ENCODE measurements at places on chromosomes 5 and 9.

- no peak for DNase-seq
Observed at GRCh38 chr9:125460346-125460745, 198.7 kb downstream of the GAPVD1 start.

DNA sequence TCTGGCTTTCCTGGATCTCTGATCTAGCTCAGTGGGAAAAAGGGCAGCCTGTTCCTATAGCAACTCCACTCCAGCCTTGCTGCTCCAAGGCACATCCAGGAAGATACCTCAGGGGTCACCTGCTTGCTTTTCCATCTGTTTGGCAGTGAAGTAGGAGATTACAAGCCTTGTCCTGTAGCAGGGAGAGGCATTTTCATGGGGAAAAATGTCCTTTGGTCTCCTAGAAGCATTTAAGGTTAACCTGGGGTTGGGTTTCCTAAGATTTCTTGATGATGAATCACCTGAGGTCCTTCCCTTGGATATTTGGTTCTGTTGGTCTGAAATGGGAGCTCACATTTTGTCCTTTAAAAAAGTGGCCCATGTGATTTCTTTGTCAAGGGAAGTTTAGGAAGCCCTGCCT lies 1.5 kb upstream of the TMEM174 start:
- DNase-seq = no peak

- no peak for DNase-seq
Observed at GRCh38 chr5:149212198-149212951, 59.3 kb upstream of the AFAP1L1 start.

- DNase-seq = peak; percentile 35
Observed at GRCh38 chr5:1386274-1386717, 41.4 kb upstream of the CLPTM1L start.

DNA sequence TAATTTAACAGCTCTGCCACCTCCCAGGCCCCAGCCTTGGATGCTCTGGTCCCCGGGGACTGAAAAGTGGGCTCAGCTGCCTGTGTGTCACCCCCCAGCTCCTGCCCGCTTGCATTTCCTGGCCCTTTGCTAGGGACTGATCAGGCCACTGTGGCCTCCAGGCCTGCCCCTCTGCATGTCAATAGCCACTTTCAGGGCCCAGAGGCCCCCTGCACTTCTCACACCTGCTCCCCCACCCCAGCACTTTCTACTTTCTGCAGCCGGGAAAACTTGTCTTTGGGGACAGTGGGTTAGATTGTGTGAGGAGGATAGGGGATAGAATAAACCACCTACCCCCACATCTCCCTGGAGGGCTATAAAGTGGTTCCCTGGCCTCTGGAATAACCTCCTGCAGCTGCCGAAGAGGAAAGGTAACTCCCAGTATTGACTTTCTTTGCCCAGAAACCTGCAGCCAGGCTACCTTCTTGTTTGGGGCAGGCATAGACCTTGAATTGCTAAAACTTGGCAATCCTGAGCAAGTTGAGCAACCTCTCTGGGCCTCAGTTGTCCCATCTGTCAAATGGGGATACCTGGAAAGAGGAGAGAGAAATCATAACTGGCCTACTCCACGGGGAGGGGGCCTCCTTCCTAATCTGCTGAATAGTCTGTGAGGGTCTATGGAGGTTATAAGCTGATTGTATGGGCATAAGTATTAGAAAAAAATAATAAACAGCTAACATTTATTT lies 7.8 kb downstream of the AIF1L start:
- DNase-seq = no peak

- no peak for DNase-seq
Observed at GRCh38 chr9:86828631-86829030, 118.7 kb downstream of the GAS1 start.

DNA sequence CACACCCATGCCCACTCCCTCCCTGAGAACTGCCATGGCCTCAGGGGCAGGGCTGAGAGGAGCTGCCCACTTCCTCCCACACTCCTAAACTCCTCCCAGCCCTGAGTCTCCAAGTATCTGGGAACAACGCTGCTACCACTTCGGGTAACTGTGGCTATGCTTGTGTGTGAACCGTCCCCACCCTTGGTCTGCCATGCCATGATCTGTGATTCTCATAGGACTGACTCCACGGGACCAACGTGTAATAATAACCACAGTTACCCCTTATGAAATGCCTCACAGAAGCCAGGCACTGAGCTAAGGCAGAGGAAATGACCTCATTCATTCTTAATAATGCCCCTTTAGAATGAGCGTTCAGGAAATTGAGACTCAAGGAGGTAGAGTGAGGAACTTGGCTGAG lies 103.9 kb upstream of the SMIM23 start:
- DNase-seq = no peak

DNA sequence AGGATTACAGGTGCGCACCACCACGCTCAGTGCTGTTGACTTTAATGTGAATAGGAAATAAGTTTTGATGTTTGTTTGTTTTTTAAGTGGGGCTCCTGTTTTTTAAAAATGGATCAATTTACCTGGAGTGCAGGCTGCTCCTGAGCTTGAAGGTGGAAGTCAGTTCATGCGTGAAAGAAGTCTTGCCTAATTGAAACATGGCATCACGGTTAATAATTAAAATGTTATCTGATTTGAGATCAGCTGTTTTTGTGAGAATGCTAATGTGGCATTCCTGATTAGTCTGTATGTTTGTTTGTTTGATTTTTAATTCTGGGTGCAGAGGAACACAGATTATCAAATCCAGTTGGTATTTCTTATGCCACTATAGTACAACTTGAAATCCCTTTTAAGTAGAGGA lies 6.5 kb downstream of the SFXN1 start:
- DNase-seq = no peak

GRCh38 chr5:54829102-54829501 lies 156.3 kb downstream of the ESM1 start:
- no peak for DNase-seq

DNA sequence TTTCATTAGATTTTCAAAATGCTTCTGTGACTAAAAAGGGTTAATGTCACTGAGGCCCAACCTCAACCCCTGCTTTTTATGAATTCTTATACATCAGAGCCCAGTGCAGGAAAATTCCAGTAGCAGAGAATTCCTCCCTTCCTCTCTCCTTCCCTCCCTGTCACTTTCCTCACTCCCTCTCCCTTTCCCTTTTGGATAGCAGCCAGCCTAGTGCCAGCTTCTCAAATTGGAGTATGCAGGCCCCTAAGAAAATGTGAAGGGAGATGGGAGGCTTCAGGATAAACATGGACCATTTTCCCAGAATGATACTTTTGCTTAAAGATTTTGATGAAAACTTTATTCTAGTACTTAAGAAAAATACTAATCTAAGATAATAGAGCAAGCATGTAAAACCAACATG lies 507.4 kb downstream of the KDM4C start:
- no peak for DNase-seq

GRCh38 chr9:114138552-114138971 lies 16.8 kb upstream of the COL27A1 start:
- no peak for DNase-seq

DNA sequence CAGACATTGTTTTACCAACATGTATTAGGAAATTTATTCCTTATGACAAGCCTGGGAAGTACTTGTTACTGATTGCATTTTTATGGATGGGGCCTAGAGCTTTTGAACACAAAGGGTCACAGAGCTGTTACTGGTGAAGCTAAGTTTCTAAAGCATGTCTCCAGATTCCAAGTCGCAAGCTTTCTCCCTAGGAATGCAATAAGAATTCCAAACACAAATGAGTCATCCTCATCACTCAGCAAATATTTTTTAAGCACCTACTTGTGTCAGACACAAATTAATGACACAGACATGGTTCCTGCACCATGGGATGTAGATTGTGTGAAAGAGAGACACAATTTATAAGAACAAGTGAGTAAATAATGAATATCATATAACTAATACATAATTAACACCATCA lies 11.0 kb upstream of the SH3RF2 start:
- no peak for DNase-seq

GRCh38 chr9:35658968-35659220 lies 802 bp downstream of the CCDC107 start:
- no peak for DNase-seq

- DNase-seq = no peak
Observed at GRCh38 chr5:25481463-25481862, 836.7 kb upstream of the CDH10 start.

GRCh38 chr5:68087866-68088265 lies 127.7 kb upstream of the PIK3R1 start:
- DNase-seq = no peak

DNA sequence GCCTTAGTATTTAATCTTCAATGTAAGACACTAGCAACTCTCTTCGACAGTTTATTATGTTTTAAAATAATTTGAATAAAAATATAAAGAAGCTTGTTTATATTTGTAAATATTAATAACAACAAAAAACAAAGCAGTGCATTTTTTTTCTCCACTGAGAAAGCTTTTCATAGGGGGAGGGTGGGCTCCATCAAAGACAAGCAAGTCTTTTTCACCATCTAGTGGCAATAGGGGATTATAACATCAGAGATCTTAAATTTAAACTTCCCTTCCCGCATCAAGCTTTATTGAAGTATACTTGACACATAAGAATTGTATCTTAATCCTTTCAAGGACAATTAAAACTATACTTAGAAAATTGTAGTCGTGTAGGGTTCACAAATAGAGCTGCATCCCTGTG lies 9.3 kb upstream of the OR13F1 start:
- DNase-seq = no peak

- no peak for DNase-seq
Observed at GRCh38 chr5:178673801-178674295, 47.0 kb upstream of the CLK4 start.

DNA sequence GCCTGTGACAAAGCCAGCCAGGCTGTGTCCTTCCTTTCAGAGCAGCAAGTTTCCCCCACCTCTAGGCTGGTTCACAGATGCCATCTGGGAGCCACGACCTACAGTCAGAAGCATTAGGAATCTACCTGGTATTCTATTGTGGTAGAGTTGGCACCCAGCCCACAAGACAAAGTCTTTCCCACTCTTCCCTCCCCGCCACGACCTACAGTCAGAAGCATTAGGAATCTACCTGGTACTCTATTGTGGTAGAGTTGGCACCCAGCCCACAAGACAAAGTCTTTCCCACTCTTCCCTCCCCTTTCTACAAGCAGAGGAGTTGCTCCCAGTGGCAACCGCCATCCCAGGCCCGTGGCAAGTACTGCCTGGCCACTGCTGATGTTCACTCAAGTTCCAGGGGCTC lies 157.8 kb upstream of the TNC start:
- no peak for DNase-seq

- DNase-seq = no peak
Observed at GRCh38 chr9:124940521-124940893, 376 bp downstream of the GOLGA1 start.

GRCh38 chr5:1549475-1550030 lies 25.8 kb upstream of the LPCAT1 start:
- no peak for DNase-seq

DNA sequence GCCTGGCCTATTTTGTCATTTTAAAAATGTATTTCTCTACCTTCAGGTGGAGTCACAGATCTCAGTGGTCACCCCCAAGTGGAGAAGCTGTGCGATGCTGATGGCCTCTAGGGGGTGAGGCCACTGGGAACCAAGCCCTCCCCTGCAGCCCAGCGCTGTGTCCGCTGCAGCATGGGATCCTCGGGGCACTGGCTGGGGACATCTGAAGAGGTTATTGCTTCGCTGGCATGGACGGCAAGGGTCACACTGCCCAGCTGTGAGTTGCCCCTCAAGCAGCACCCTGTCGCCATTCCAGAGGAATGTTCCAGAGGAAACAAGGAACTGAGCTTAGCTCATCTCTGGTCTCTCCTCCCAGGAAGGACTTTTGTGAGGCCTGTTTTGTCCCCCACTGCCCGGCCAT lies 119.6 kb upstream of the S1PR3 start:
- no peak for DNase-seq

DNA sequence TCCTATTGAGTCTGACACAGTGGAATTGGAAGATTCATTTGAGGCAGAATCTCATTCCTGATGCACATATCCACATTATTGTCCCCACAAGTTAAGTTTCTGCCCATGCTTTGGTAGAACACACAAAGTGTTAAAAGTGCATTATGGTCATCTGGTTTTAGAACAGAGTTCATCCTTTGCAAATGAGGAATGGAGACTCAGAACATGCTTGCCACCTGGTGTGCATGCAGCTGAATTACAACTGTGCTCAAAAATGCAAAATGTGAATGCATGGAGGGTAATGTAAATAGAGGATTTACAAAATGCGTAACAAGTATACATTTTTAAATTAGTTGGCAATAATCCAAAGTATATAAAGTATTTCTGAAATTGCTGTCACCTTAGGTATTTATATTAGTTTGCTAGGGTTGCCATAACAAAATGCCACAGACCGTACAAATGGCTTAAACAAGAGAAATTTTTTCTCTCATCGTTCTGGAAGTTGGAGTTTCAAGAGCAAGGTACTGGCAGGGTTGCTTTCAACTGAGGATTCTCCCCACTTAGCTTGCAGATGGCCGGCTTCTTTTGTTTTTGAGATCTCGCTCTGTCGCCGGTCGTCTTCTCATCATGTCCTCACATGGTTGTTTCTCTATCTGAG lies 671.1 kb downstream of the TAF11L14 start:
- DNase-seq = no peak

- no peak for DNase-seq
Observed at GRCh38 chr5:127649018-127649439, at the start of gene CTXN3. TSS of gene CTXN3 (plus strand) at chr5:127649082. CDS start at chr5:127657522, 8,440 bp downstream.

DNA sequence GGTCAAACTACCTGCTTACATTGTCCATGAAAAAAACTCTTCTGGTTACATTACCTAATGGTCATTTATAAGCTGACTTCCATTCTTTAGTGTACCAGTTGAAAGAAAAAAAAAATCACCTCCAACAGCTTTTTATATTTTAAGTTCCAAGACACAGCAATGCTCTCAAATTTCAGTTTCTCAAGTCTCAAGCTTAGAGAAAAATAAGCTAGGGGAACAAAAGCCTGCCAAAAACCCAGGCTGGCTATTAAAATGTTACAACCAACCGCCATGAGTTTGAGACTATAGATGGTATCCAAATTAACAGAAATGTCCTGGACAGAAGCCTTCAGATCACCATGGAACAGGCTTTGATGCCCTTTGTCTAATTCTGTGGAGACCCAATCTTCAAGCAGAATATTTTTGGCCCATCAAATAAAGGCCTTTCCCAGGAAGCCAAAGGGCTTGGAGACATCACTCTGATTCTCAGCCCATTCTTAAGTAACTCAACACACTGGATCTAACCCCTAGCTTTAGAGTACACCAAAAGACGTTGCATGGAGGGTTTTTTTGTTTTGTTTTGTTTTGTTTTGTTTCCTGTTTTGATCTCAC lies 343.7 kb downstream of the GLIS3 start:
- DNase-seq = no peak

GRCh38 chr5:1886846-1887587 lies 4.3 kb upstream of the IRX4 start:
- DNase-seq = no peak

GRCh38 chr9:70924895-70925547 lies 196.4 kb downstream of the TRPM3 start:
- no peak for DNase-seq

- DNase-seq = no peak
Observed at GRCh38 chr5:177982072-177982727, 13.8 kb downstream of the PROP1 start.

GRCh38 chr5:148209151-148209770 lies 6.4 kb downstream of the SPINK6 start:
- DNase-seq = no peak

DNA sequence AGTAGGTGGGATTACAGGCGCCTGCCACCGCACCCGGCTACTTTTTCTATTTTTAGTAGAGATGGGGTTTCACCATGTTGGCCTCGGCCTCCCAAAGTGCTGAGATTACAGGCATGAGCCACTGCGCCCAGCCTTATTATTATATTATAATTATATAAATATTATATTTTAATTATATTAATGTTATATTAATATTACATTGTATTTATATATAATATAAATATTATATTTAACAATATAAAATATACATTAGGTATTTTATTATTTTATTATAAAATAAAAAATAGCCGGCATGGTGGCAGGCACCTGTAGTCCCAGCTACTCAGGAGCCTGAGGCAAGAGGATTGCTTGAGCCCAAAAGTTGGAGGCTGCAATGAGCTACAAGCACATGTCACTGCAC lies 21.6 kb upstream of the GLDC start:
- no peak for DNase-seq
